GM13977 (cell line): ENCODE measurements at places on chromosomes 7 and 10.

GRCh38 chr10:105149371-105149891, 508.3 kb downstream of the SORCS3 start:
- DNase-seq = no peak

DNA sequence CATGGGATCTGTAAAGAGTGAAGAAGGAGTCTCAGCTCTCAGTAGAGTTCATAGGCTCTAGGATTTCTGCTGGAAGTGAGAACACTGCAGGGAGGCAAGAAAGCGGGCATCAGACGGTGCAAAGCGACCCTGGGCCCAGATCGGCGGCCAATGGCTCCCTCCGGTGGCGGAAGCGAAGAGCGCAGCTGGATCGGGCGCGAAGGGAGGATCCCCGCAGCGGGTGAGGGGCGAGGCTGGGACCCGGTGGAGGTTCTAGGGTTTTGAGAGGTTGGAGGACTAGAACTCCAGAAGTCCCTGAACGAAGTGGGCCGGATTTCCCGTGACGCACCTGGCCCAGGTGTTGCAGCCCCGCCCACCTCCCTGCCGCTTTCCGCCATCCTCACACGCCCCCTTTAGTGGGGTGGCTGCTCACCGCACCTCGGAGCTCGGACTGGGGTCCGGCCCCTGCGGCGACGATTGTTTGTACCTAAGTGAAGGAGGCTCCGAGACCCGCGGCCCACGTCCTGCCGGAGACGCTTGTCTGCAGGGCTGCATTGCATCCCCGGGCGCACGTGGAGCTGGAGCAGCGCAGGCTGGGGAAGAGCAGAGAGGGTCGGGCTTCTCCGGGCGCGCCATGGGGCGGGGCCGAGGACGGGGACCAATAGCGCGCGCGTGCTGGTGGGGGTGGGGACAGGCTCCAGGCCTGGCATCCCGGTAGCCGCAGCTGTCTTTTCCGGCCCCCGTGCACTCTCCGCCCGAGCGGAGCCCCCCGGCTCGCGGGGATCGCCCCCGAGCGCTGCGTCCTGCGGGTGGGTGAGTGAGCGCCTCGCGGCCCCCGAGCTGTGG, at the start of gene SLC12A9:
Gene SLC12A9, plus strand, starts transcription at position 666 of the 825 bp plus-strand sequence. CDS start 1,485 bp downstream, outside the sequence.
- DNase-seq = peak; percentile 97

- DNase-seq = no peak
These were observed 76.3 kb downstream of the CLIP2 start for GRCh38 chr7:74365322-74366022.

DNA sequence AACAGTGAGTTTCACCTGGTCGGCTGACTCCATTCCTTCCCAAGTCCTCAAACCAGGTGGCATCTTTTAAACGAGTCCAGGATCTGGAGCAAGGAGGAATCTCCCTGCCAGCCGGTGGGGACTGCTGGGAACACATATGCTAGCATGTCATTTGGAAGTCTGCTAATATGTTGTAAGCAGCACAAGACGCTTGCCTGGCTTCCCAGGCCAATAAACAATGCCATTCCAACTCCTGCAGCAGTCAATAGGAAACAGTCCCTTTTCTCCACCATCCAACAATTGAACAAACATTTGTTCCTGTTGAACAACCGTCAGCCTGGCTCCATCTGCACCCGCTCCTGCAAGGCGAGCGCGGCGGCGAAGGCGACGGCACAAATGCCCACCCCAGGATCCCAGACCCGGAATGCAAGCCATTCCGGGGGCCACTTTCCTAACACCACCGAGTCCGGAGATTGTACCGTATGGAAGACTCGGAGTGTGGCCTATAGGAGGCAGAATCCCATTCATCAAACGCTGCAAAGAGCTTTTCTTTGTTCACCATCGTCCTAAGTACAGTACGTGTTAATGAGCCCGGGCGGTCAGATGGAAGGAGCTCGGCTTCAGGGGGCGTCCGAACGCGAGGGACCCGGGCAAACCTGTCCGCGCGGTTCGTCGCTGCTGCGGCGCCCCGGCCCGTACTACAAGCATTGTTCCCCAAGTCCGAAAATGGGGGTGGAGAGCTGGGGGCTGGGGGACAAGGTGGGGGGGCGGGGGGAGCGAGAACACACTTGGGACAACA, 1.6 kb downstream of the FAM53B start:
- DNase-seq = no peak

DNA sequence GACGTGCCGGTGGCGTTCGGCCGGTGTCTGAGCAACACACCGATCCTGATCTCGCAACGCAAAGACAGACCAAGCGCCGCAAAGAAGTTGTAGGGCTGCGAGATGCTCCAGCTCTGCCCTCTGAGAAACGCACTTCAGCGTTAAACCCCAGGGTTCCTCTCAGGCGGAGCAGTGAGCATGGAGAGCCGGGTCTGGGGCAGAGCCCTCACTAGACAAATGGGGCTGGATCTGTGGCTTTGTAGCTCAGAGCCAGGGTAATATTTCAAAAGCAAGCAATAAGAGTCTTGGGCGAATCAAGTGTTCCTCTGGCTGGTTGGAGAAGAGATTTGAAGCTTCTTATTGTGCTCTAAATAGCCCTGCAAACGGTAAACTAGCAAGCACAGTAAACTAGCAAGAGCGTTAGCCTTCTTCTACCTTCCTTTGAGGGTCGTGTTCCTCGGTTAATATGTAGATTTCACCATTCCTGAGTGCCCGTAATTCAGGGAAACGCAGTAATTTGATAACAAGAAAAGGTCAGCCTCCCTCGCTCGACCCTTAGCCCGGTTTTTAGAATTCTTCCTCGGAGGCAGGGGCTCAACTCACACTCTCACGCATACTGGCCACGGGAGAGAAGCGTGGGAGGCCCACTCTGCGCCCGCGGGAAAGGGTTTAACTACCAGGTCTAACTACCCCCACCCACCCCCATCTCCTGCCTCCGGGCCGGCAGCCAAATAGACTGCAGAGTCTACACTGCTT, 6.7 kb downstream of the SKAP2 start:
- DNase-seq = no peak

DNA sequence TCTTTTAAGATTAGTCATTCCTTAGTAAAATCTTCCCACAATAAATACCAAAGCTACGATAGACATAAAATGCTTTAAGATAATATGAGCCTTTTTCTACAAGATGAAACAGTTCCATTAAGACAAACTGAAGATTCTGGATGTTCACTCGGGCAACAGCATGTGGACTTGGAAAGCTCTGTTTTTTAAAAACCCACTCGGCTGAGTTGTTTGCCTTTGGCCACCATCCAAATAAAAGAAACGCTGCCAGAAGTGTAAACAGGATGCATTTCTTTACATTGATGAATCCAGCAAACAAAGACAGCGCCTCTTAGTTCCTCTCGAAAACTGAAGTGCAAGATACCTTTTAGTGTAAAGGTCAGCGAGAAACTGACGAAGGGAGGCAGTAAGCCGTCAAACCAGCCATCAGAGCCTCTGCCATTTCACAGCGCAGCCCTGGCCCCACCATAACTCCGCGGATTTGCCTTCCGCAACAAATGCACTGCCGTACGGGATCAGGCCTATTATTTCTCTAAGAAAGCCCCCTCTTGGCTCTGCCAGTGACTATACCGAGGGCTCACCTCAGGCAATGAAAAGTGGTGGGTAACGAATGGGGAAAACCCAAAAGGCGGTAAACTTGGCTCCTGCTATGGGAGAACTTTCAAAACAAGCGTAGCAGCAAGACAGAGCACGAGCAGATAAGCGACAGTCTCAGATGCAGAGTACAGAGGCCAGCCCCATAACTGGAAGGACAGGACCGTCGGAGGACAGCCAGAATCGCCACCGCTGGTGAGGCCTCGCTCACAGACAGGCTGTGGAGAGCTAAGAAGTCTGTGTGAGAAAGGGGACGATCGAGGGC, 41.4 kb downstream of the GNA12 start:
- DNase-seq = no peak

GRCh38 chr7:30901856-30902255, 9.8 kb upstream of the AQP1 start:
- DNase-seq = no peak

DNA sequence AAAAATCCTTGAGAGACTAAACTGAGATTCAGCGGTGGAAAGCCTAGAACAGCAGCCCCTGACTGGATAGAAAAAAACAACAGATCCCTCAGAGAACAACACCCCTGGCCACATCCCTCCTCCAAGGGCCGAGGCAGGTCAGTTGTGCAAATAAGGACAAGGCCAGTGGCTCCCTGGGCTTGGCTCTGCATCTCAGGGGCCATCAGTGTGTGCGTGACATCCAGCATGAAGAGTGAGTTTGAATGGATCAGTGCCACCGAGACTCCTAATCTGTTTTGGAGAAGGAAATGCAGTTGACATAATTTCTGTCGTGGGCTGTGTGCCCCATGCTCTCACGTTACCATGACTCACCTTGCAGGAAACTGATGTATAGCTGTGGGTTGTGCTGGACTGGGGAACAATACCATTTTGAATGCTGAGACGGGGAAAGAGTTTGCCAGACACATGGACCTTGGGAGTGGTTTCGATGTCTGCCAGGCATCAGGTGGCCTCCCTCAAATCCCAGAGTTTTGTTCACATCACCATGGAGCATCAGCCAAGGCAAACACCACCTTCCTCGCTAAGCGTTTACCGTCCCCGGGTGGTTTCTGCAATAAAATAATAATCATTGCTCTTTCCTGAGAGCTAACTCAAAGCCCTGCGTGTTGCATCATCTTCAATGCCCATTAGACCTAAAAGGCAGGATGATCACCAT, 153.2 kb upstream of the FZD8 start:
- no peak for DNase-seq

GRCh38 chr7:79009647-79010046, 443.8 kb downstream of the MAGI2 start:
- no peak for DNase-seq

GRCh38 chr7:45974540-45975360, 53.7 kb upstream of the IGFBP3 start:
- DNase-seq = no peak

- DNase-seq = peak; percentile 87
These were observed 11.3 kb upstream of the INMT start for GRCh38 chr7:30740417-30741181.

GRCh38 chr7:135743907-135744731, 4.5 kb downstream of the FAM180A start:
- no peak for DNase-seq

GRCh38 chr10:125547010-125547650, 135.8 kb downstream of the TEX36 start:
- no peak for DNase-seq

- DNase-seq = no peak
These were observed 230.8 kb upstream of the LRRTM3 start for GRCh38 chr10:66695046-66695445.

GRCh38 chr10:22655312-22655981, 58.9 kb downstream of the PIP4K2A start:
- DNase-seq = no peak

DNA sequence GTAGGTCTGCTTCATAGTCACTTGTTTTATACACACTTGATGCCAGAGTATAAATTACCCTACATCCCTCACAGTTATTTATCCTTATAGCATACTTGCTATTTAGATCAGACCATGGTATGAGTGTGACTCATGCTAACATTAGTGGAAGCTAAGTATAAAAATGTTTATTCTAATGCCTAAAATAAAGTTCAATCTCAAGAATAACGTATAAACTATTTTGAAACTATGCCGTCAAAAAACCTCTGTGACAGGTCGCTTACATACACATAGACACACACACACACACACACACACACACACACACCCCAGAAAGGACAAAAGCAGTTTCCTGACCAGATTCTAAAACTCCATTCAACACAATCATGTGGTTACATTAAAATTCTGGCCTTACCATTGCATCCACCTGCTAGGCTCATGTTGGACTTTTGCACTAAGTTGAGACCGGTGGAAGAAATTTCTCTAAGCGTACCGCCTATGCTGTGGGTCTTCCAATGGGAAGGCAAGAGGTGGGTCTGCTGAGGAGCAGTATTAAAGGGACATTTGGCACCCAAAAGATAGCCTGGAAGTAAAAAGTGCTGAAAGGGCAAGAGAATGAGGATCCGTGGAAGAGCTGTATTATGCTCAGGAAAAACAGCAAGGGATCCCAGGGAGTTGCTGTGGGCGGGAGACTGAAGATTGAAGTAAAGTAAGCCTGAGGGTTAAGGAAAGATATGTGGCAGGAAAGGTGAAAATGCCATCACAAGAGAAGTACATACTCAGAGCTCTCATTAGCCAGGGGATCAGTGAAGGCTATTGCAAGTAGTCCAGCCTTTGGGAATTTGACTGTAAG, 5.0 kb downstream of the FOXP2 start:
- no peak for DNase-seq

DNA sequence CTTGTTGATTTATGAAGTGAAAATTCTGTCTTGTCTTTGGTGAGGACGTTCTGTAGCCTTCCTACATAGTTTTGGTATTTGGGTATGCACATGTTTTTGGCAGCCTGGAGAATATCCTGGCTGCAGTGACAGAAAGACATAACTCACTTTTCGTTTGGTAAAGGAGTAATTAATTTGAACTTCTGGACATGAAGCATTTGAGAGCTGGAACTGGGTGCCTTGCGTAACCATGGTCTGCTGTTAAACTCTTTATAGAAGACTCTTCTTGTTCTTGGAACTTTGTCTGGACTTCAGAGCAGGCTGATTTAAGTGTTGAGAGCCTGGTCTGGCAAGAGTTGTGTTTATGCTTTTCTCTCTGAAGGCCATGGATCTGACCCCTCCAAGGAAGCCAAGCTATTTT, 231.3 kb downstream of the LRMDA start:
- DNase-seq = no peak

DNA sequence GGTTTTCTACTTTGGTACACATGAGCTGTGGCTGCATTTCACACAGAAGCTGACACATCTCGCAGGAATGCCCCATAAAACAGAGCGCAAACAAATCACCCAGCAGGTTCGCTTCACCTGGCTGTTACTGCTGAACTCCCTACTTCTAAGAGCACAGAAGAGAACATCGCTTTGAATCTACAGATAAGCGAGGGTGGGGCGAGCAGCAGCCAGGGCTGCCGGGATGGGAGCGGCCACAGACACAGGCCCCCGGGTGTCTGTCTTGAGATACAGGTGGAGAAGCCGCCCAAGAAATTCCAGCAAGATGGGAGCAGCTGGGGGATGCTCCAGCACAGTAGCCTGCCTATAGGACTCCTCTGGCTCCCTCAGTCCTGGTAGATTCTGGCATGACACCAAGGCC, 27.4 kb downstream of the OGDHL start:
- DNase-seq = no peak

DNA sequence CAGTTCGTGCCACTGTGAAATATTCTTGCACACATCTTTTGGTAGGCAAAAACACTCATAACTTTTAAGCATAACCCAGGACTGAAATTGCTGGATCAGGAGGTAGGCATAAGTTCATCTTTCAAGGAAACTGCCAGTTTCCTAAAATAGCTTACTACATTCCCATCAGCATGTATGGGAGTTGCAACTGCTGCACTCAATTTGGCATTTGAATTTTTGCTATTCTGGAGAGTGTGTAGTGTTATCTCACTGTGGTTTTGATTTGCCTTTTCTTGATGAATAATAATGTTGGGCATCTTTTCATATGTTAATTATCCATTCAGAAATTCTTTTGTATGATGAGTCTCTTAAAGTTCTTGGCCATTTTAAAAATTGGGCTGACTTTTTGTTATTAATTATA, 95.2 kb downstream of the ORC5 start:
- DNase-seq = no peak

DNA sequence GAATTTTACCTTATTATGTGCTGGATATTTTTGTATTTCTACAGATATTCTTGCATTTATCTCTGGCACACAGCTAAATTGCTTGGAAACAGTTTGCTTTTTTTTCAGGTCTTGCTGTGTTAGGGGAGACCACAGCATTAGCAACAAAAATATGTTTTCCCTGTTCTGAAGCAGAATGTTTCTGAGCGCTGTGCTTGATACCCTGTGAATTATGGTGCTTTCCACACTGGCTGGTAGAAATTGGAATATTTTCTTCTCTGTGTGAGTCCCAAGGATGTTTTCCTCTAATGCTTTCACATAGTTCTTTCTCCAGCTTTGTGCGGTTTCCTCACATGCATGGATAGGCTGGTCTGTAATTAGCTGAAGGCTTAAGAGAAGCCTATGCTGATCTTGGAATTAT, 651.6 kb upstream of the IGFBP3 start:
- DNase-seq = no peak
